NK-92 treated with Interleukin-12 subunit alpha and Interleukin-12 subunit beta, amount 100 ng/mL, for 24 hours (cell line): ENCODE measurements at places on chromosomes 11 and 22.
A peak's percentile ranks its signal among the peaks of the same experiment; 100 is the strongest.

- DNase-seq: no peak
These were observed 34.9 kb downstream of the DENND5A start for GRCh38 chr11:9230296-9230695.

- no peak for DNase-seq
These were observed 3.8 kb downstream of the DCPS start for GRCh38 chr11:126307706-126308105.

- peak; percentile 5 for DNase-seq
These were observed 9.4 kb downstream of the BCL2L13 start for GRCh38 chr22:17647991-17648390.

DNA sequence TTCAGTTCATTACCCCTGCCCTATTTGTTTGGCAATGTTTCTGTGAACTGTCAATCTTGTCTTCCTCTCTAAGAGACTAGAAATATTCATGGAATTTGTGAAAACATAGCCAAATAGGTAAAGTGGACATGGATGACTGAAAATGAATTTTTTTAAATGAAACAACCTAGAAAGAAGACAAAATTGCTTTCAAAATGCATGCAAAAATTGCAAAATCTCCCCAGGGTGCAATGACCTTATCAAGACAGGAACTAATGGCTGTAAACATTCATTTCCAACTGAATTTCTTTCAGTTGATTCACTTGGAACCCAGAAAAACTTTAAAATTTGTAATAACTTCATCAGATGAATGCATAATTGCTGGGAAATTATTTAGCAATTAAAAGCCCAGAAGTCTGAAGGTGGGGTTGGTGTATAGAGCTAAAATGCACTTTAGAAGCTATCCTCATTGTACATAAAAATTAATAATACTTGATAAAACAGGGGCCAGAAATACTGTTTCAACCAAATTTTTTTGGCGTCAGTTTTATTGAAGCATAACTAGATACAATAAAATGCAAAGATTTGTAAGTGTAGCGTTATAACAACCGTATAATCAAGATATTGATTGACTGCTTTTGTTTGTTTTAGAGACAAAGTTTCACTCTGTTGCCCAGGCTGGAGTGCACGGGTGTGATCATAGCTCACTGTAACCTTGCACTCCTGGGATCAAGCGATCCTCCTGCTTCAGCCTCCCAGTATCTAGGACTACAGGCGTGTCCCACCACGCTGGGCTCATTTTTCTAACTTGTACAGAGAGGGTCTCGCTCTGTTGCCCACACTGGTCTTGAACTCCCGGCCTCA lies 27.6 kb upstream of the SLC35C1 start:
- DNase-seq: no peak

GRCh38 chr11:65434057-65434666 lies 11.6 kb downstream of the NEAT1 start:
- no peak for DNase-seq

DNA sequence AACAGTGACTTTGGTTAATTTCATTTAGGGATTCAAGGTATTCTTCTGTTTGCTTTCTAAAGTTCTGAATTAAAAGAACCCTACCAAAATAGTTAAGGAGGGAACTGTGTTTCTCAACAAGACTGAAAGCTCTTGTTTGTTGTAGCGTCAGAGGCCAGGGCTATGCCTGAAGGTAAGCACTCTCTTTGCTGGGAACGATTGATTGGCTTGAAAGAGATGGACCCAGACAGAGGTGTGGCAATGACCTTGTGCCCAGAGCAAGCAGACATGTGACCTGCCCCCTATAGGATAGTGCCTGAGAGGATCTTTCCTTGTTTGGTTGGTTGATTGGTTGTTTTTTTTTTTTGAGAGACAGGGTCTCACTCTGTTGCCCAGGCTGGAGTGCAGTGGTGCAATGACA lies 68.3 kb upstream of the CECR2 start:
- no peak for DNase-seq

- no peak for DNase-seq
These were observed 6.9 kb upstream of the C11orf96 start for GRCh38 chr11:43935424-43935979.

GRCh38 chr22:17436981-17437412 lies 67.7 kb downstream of the CECR2 start:
- no peak for DNase-seq

DNA sequence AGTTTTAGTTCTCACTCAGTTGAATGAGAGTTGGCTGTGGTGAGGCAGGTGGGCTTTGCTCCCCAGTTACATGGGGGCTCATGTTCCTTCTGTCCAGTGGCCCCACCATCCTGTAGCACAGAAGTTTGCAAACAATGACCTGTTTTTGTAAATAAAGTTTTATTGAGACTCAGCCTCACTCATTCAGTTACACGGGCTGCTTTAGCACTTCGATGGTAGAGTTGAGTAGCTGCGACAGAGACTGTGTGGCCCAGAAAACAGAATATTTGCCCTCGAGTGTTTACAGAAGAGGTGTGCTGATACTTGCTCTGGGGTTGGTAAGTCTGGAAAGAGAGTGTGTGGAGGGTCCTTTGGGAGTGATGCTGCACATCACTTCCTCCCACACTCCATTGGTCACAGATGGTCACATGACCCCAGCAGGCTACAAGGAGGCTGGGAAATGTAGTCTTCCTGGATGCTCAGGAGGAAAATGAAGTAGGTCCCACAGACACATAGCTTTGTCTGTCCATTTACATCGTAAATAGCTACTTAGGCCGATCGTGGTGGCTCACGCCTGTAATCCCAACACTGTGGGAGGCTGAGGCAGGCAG lies 34.6 kb downstream of the IFT27 start:
- no peak for DNase-seq
